ENCODE measurements at places on chromosomes 5 and 9. TPM values are rescaled to one million over a fixed set of nuclear protein-coding genes. Genes with fewer than 3 reads are reported as not detected.

DNA sequence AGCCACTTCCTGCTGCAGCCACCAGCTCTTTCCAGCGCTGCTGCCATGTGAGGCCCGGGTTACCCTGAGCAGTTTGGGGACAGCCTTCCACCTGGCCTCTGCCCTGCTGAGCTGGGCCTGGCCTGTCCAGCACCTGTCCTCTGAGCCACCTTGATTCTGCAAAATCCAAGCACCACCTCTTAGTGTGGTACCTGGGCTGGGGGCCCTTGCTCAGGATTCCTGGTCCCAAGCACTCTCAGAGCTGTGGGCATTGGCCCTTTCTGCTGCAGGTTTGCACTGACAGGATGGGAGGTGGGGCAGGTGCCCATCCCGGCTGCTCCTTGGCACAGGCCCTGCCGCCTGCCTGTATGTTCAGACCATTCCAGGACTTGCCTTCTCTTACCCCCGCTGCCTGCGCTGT, 309.2 kb upstream of the IRX4 start:
- no peak for DNase-seq

GRCh38 chr9:88344013-88344412, 44.2 kb upstream of the SPIN1 start:
- no peak for DNase-seq

- DNase-seq = no peak
Observed at GRCh38 chr5:181207214-181207959, 2.4 kb upstream of the TRIM7 start.

DNA sequence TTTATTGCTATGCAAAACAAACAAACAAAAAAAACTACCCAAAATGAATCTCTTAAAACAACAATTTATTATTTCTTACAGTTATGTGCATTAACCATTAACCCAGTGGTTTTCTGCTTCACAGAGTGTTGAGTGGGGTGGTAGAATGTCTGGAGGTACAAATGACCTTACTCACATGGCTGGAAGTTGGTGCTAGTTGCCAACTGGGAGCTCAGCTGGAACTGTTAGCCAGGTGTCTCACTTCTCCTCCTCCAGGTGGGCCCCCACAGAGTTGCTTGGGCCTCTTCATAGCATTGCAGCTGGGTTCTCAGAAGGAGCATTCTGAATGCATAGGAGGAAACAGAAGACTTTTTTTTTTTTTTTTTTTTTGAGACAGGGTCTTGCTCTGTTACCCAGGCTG, 10.5 kb upstream of the B4GALT1 start:
- DNase-seq = no peak

GRCh38 chr5:352639-353611, 31.4 kb downstream of the AHRR start:
- DNase-seq = no peak

PCDHB15 gene
- 3.4 TPM for total RNA-seq

GRCh38 chr9:110919609-110920008, 118.7 kb downstream of the LPAR1 start:
- DNase-seq = no peak

SLC6A3 gene
- total RNA-seq = not detected

DNA sequence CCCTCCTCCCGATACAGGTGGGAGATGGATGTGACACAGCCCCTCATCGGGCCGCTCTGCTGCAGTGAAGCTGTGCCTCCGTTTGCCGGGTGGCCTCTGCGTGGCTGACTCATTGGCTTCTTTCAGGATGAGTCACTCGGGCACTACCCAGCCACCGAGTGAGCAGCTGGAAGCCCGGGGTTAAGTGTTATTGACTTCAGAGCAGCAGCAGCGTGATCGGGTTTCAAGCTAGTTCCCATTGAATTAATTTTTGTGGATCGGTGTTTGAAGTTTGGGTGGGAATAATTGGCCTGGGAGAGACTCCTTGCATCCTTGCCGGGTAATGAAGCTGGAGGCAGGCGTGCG, 266.4 kb upstream of the IRX4 start:
- DNase-seq = no peak

- peak; percentile 83 for DNase-seq
Observed at GRCh38 chr9:130635721-130636647, 28.4 kb upstream of the PRDM12 start.

GRCh38 chr9:87812375-87813118, 70.1 kb upstream of the SPATA31E1 start:
- no peak for DNase-seq

Data from mesenteric fat pad (tissue), 1 donor.